ENCODE measurements at places on chromosomes 3 and 15.

- DNase-seq: no peak
These were observed 70.6 kb downstream of the ASB7 start for GRCh38 chr15:100672959-100673358.

- DNase-seq: peak; percentile 54
These were observed 37.6 kb upstream of the SLC9A9 start for GRCh38 chr3:143885780-143886427.

GRCh38 chr3:143674100-143674968 is 173.9 kb downstream of the SLC9A9 start:
- DNase-seq: peak; percentile 87

DNA sequence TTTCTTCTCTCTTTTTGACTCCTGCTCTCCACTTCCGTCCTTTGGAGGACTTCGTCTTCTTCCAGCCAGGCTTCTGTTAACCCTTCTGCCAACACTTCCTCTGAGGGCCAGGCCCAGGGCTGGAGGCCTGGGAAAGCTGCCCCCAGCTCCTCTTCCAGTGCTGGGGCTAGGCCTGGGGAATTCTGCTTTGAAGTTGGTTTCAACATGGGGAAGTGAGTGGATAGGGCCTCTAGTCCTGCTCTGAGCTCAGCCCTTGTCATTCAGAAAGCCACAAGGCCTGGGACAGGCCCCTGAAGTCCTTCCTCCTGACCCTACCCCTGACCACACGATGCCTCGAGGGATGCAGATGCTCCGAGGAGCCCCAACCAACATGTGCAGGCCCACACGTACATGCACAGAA is 53.9 kb upstream of the HERC1 start:
- no peak for DNase-seq

- DNase-seq: no peak
These were observed 381.2 kb downstream of the RSL24D1 start for GRCh38 chr15:54815556-54815955.
